ENCODE measurements at places on chromosomes 7 and 10.

DNA sequence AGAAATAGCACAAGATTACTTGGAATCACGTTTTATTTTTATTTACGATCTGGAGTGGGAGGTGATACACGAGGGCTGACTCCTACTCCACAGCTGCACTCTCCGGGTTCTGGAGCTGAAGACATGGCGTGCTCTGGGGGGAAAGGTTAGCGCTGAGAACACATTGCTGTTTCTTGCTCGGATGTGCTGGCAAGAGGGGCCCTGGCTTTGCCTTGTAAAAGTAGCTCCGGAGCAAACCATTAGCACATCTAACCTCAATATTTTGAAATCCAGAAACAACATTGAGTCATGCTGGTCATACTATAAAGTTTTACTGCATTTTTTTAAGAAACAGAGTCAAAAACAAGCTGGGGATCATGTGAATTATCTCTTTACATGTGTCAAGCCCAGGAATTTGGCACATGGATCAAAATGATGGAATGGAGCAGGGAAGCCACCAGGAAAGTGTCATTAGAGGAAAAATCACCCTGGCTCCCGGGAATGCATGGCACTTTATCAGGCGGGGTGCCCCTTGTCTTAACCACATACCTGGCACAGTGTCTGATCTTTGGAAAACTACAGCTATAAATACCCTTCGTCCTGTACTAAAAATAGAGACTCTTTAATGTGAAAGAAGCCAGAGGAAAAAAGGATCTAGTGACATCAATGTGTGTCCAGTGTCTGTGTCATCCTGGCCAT is 31.6 kb upstream of the LYZL1 start:
- no peak for DNase-seq

GRCh38 chr10:28320799-28321198 is 17.9 kb upstream of the MPP7 start:
- no peak for DNase-seq

DNA sequence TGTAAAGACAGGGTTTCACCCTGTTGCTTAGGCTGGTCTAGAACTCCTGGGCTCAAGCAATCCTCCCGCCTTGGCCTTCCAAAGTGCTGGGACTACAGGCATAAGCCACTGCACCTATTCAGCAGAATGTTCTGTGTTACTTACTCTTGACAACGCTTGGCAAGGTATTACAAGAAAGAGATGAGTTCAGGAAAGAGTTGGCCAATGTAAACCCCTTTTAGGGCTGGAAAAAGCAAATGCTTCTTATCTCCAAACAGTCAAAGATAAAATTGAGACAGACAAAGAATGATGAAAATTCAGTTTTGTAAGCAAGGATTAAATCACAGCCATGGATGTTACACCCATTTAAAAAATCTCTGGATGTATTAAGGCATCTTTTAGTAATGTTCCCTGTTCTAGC is 114.0 kb upstream of the PODXL start:
- no peak for DNase-seq

- no peak for DNase-seq
These were observed 126.4 kb downstream of the ARHGAP22 start for GRCh38 chr10:48478469-48478868.

DNA sequence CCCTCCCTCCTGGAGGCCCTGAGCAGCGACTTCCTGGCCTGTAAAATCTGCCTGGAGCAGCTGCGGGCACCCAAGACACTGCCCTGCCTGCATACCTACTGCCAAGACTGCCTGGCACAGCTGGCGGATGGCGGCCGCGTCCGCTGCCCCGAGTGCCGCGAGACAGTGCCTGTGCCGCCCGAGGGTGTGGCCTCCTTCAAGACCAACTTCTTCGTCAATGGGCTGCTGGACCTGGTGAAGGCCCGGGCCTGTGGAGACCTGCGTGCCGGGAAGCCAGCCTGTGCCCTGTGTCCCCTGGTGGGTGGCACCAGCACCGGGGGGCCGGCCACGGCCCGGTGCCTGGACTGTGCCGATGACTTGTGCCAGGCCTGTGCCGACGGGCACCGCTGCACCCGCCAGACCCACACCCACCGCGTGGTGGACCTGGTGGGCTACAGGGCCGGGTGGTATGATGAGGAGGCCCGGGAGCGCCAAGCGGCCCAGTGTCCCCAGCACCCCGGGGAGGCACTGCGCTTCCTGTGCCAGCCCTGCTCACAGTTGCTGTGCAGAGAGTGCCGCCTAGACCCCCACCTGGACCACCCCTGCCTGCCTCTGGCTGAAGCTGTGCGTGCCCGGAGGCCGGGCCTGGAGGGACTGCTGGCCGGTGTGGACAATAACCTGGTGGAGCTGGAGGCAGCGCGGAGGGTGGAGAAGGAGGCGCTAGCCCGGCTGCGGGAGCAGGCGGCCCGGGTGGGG is 2.2 kb downstream of the TRIM56 start:
- no peak for DNase-seq

- DNase-seq = no peak
These were observed 93.2 kb downstream of the INPP5A start for GRCh38 chr10:132630666-132631337.

Data from CD4-positive, CD25-positive, alpha-beta regulatory T cell (primary cell).